Left renal pelvis (tissue), 4 donors: ENCODE measurements at places on chromosomes 6 and 20.

DNA sequence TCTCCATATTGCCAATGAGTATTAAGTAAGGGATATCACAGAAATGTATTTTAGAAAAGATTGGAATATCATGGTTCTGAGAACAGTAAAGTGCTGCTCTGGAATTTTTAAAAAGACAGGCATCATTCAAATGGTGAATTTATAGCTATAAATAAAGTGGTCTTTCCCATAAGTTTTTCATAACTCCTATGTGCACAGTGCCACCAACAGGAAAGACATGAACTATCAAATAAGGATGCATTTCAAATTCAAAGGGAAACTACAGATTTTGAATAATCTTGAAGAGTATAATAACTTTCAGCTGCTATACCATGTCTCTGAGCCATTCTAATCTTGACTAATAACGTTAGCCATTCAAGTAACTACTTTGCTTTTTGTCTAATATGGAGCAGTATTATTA lies 456.8 kb upstream of the GJE1 start:
- no peak for DNase-seq

DNA sequence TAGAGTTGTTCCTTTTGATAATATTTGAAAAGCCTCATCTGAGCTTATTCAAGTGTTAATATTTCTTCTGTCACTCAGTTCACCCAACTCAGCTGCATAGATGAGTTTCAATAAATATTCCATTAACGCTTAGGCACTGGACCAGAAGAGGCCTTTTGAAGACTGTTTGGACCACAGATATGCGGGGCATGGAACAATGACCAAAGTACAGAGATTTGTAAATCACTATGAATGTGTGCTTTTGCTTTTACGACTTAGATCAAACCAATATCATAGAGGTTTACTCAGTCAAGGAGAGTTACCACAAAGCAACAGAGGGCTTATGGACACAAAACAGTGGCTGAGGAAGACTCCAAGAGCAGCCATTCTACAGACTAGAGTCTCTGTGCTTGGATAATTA lies 99.9 kb downstream of the RTN4IP1 start:
- DNase-seq: no peak

DNA sequence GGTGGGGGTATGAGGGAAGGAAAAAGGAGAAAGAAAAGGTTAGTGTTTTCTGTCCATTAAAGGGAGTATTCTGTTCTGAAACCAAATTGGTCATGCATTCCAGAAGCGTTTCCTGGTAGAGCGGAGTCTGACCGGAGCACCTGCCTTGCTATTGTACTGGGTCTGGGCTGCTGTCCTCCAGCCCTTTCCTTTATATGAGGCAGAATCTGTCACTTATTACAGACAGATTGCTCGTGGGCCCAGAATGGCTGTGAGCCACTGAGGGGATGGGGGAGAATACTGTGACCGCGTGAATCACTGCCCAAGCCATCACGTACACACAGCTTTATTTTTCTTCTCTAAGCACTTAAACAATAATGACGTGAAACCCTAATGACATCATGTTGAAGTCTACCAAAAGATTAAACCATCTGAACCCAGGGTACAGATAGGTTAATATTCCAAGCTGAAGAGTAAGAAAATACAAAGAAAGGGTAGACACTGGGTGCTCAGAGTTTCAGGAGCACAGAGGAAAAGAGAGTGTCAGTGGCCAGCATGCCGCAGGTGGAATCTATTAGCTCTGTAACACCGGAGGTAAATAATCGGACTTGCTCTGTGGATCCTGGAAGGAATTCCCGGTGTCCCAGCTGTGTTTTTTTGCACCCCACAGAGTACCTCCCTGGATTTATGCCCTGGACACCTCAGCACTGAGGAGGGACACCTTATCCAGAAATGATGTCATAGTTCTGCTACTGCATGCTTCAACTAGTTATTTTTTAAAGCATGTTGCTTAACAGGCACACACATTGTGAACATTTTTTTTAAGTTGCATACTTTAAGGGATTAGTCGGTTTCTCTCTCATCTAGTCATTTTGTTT lies 573.3 kb downstream of the PKHD1 start:
- no peak for DNase-seq

DNA sequence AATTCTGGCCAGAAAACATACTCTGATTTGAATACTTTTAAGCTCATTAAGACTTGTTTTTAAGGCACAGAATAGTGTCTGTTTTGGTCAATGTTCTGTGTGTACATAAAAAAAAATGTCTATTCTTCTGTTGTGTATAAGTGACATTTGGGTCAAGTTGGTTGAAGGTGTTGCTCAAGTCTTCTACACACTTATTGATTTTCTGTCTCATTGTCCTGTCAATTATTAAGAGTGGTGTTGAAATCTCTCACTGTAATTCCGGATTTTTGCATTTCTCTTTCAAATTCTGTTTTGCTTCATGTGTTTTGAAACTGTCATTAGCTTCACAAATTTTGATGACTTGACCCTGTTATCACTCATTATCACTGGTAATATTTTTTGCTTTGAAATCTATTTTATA lies 37.5 kb upstream of the EPM2A start:
- no peak for DNase-seq

- peak; percentile 70 for DNase-seq
Measured at GRCh38 chr6:109705258-109705657, 14.2 kb downstream of the FIG4 start.

DNA sequence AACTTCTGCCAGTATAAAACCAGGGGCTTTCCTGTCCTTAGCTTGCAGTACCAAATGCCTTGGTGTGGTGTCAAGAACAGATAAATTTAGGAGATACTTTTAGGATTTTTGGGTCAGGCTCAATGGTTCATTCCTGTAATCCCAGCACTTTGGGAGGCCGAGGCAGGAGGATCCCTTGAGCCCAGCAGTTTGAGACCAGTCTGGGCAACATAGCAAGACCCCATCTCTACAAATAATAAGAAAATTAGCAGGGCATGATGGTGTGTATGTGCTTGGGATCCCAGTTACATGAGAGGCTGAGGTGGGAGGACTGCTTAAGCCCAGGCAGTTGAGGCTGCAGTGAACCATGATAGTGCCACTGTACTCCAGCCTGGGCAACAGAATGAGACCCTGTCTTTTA lies 3.2 kb upstream of the ZBTB12 start:
- no peak for DNase-seq
